Thyroid gland (tissue), 4 donors: ENCODE measurements at places on chromosomes 13 and 19.

DNA sequence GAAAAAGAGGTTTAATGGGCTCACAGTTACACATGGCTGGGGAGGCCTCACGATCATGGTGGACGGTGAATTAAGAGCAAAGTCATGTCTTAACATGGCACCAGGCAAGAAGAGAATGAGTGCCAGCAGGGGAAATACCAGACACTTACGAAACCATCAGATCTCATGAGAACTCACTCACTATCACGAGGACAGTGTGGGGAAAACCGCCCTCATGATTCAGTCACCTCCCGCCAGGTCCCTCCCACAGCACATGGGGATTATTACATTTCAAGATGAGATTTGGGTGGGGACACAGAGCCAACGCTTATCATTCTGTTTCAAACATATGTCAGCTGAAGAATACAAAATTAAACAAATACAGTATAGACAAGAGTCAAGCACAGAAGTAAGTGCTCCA lies 165.1 kb downstream of the PCCA start:
- no peak for DNase-seq

- no peak for DNase-seq
Observed at GRCh38 chr13:47549219-47549752, 451.8 kb downstream of the SUCLA2 start.

- peak; percentile 5 for DNase-seq
Observed at GRCh38 chr19:32581705-32582179, 752 bp downstream of the PDCD5 start.

GRCh38 chr13:75913925-75914324 lies 277.8 kb downstream of the LMO7 start:
- DNase-seq, result no peak

DNA sequence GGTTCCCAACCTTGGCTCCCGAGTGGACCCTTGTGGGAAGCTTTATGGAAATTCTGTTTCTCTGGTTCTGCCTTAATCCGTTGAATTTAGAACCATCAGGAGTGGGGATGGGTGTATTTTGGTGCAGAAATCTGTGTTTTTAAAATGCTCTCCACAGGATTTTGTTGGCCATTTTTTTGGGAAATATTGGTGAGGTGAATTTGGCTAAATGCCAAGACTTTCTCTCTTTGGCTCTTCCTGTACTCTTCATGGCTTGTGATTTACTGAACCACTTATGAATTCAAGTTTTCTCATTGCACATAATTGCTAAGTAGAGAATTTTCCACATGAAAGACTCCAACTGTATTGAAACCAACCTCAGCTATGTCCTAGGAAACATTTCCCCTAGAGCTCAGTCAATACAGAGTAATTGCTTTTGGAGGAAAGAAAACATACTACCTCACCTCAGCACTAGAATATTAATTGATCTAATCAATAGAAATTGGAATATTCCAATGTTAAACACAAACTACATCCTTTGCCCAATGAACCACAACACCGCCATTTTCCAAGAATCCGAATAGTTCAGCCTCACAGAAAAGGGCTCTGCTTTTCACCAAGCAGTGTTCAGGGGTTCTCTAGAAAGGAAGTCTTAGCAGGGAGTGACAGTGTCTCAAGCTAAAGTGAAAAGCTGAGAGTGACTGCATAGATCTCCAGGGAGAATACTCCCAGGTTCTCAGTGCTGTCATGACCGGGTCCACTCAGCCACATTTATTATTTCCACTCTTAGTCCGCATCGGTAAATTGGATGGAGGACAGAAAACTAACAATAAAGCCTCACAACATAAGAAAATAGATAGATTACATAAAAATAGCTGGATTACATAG lies 60.3 kb downstream of the ERCC5 start:
- no peak for DNase-seq

DNA sequence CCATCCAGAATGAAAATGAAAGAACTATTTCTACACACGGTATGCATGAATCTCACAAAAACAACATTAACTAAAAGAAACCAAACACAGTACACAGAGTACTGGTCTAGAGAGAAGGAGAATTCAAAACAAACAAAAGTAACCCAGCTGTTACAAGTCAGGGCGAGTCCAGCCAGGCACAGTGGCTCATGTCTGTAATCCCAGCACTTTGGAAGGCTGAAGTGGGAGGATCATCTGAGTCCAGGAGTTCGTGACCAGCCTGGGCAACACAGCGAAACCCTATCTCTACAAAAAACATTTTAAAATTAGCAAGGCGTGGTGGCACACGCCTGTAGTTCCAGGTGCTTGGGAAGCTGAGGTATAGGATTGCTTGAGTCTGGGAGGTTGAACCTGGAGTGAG lies 1.7 kb upstream of the PSMC4 start:
- peak; percentile 81 for DNase-seq

- DNase-seq, result no peak
Observed at GRCh38 chr13:41608111-41608838, 150.9 kb downstream of the RGCC start.

- peak; percentile 11 for DNase-seq
Observed at GRCh38 chr19:52638601-52639000, 446 bp upstream of the ZNF83 start.

DNA sequence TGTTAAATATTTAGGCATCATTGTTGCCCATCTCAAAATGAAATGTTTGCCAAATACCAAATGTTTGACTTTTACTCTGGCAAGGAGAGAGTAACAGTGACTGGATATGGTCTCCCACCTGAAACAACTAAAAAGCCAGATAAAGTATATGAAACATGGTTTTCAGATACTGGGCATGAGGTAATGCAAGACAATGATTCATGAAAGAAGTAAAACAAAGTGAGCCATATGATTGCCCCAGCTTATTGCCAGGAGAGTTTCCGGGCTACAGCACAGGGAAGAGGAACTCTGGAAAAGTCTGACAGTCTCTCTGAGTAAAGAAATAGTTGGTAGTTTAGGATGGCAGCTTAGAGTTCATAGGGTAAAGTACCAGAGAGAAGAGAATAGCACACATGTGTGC lies 354.6 kb downstream of the DNAJC15 start:
- no peak for DNase-seq

- DNase-seq, result no peak
Observed at GRCh38 chr13:40469581-40470310, 196.7 kb downstream of the FOXO1 start.

- no peak for DNase-seq
Observed at GRCh38 chr13:113553511-113554332, 30.8 kb upstream of the TFDP1 start.

DNA sequence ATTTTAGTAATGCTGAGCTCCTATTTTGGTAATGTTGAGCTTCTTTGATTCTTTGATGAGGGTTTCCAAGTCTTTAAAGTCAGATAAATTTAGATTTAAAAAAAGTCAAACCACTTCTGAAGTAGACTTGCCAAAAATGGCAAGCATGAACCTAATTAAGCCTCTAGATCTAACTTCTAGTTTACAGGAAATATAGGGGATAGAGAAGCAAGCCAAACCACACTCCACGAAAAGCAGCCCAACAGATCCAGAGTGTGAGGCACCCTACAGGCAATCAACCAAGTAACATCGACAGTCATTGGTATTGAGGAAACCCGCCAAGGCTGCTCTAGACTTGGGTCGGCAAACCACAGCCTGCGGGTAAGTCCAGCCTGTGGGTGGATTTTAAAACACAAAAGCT lies 3.7 kb downstream of the GGACT start:
- no peak for DNase-seq

- no peak for DNase-seq
Observed at GRCh38 chr13:19766591-19766990, 16.2 kb downstream of the PSPC1 start.

- no peak for DNase-seq
Observed at GRCh38 chr13:82963226-82964099, 918.8 kb downstream of the SLITRK1 start.

DNA sequence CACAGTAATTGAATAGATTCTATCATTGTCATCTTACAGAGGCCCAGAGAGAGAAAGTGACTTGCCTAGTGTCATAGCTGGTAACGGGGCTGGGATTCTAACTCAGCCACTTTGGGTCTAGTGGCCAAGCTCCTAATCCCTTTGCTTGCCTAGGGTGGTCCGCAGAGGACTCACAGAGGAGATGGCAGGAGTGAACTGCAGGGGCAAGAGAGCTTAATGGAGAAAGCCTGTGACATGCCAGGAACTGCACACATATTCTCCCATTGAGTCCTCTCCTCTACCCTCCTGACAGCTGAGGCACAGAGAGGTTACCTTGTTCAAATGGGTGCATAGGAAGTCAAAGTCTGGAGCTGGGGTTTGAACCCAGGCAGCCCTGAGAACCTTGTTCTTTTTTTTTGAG lies 2.7 kb downstream of the LSR start:
- DNase-seq, result no peak

- DNase-seq, result no peak
Observed at GRCh38 chr13:64480672-64481071, 2749.5 kb downstream of the PCDH9 start.

DNA sequence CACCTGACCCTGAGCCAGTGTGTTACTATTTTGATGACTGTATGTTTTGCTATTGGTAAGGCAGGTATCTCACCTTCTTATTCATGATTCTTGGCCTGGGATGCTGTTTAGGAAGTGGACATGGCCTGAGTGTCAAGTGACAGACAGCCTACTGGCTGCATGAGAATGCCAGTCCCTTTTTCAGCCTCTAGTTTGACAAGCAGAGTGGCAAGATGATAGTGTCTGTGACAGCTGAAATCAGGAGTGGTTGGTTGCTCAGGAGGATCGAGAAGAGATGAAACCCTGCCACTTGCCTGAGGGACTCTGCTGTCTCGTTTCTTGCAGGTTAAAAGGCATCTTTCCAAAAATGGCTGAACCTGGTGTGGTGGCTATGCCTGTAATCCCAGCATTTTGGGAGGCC lies 7.1 kb upstream of the ELOF1 start:
- no peak for DNase-seq

DNA sequence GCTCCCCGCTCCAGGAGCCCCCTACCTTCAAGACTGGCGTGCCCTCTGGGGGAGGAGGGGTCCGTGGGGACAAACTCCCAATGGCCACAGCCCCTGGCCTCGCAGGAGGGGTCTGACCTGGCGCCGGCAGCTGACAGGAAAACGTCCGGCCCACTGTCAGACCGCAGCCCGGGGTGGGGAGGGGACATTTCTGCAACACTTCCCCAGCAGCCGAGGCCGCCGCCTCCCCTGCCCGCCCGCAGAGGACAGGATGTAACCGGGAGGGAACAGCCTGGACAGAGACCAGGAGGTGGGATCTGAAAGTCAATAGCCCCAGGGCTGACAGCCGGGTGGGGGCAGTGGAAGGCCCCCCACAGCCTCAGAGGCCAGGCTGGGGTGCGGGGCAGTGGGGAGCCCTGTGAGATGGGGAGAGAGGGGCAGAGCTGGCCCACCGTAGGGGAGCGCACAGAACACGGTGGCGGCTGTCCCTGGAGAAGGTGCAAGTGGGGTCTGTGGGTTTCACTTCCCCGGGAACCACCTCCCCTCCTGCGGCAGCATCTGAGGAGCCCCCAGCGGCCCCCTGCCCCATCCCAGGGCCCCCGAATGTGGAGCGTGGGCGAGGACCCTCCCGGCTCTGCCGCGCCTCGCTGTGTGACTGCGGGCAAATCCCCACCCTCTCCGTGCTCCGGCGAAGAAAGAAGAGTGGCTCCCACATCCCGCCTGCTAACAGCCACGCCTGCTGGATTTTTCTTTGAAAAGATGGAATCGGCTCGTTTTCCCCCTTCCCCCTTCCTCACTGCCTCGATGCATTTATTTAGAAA lies at the start of gene PEAK3:
TSS of gene PEAK3 (minus strand) at position 114 of the 800 bp plus-strand sequence. CDS start 1,244 bp downstream, outside the sequence.
- peak; percentile 50 for DNase-seq

DNA sequence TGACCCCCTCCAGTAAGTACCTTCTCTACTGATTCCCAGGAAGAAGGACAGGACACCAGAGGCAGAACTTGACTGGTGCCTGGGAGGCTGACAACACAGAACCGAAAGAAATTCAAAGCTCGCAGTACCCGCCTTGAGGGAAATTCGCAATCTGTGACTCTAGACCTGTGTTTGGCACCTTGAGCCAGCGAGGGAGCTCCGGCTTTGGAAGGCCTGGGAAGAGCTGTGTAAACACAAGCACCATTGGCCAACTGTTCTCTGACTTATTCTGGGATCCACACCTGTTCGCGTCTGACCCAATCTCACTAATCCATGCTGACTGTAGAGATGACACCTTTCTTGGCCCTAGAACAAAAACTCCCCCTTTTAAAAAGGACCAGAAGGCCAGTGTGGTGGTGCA lies 50.7 kb downstream of the CEBPG start:
- no peak for DNase-seq

GRCh38 chr13:99995104-99995588 lies 13.6 kb downstream of the ZIC2 start:
- DNase-seq, result no peak

DNA sequence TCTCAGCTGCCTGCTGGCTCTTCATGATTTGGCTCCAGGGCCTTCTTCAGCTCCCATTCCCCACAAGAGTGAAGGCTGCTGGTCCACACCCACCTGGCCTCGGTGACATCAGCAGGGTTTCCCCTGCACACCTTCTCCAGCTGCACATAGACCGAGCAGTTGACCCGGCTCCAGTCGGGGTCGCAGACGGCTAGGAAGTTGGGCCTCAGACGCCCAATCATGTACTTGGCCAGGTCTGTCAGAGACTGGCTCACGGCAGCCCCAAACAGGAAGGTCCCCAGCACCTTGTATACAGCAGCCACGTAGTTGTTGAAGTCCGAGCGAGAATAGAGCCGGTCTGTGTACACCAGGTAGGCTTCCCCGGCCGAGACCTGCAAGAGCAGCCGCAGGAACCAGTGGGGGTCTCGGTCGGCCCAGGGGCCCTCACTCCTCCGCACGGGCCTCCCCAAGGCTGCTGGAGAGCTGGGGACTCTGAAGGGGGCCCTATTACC lies 3.8 kb downstream of the PLPP2 start:
- DNase-seq, result no peak

DNA sequence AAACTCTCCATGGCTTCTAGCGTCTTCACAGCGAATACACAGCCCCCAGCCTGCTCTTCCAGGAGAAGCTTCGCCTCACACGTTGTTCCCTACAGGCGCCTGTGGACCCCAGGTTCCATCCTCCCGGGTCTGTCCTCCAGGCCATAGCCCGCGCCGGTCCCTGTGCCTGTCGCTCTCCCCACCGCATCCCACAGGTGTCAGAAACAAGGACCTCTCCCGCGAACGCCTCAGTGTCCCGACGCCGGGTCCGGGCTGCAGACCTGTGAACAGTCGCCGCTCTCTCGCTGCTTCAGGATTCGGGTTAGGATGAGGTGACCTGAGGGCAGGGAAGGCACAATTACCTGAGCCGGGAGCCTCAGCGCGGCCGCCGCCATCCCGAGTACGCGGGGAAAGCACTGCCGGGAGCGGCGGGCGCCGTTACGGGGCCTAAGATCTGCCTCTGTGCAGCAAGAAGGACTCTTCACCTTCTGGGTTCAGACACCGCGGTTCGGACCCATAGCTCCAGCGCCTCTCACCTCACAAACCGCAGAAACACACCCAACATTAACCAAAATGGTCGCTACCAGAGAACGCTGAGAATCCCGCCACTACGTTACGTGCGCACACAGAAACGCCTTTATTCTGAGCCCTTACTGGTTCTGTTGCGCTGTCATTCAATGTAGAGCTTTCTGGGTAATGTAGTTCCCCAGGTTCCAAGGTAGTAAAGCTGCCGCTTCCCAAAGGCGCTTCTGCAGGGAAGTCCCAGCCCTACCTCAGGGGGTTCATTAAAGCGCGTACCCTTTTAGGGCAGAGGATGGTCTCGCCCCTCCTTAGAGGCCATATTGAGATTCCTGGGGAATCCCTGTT lies at the start of gene ZNF418:
TSS of gene ZNF418 (minus strand) at position 583 of the 846 bp plus-strand sequence. CDS start 1,580 bp downstream, outside the sequence.
- peak; percentile 72 for DNase-seq
